ENCODE measurements at places on chromosomes 2 and 18. TPM values are rescaled to one million over a fixed set of nuclear protein-coding genes. Genes with fewer than 3 reads are reported as not detected.

Gene TMEM163
- polyA plus RNA-seq, result not detected

DNA sequence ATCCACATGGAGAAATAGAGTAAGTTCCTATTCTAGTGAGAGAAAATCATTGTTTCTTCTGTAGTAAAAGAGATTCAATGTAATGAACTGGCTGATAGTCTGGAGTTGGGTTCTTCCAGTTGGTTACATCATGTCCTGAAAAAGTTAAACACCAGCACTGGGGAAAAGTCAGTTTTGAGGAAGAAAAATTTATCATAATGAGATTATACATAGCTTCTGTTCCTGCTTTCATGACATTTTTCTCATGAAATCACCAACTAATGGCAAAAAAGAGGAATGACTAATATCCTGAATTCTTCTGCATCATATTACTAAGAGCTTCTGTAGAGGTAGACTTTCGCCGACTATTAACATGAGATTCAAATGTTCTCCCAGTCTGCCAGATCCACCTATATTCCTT lies 69.2 kb upstream of the SLC9A2 start:
- H3K27me3 ChIP-seq, result no peaks in the 10 kb centered on the region
- H3K36me3 ChIP-seq, result no peaks in the 10 kb centered on the region
- no peaks in the 10 kb centered on the region for H3K4me1 ChIP-seq
- DNase-seq, result no peak

DNA sequence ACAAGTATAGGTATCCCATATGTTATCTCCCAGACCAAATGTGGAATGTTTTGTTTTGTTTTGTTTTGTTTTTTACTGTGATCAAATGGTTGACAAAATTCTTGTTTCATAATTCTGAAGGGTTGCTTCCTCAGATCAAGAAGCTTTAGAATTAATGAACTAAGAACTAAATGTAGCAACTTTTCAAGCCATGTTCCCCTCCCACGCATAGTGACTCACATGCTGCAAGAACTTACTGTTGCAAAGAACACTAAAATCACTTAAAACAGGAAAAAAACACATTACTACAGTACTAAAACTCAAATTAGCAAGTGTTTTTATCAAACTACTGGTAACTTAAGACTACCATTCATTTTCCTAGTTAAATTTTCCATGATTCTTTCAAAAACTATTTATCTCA lies 30.6 kb downstream of the HNRNPLL start:
- peaks cover 90% of the 10 kb centered on the region for H3K36me3 ChIP-seq
- peak; percentile 47 for DNase-seq
- no peaks in the 10 kb centered on the region for H3K27me3 ChIP-seq

GRCh38 chr18:68220458-68220857 lies 494.4 kb downstream of the TMX3 start:
- no peak overlapping the region for H3K27ac ChIP-seq
- H3K4me1 ChIP-seq, result no peaks in the 10 kb centered on the region
- H3K36me3 ChIP-seq, result no peaks in the 10 kb centered on the region
- no peak for DNase-seq
- no peak overlapping the region for H3K4me3 ChIP-seq
- H3K27me3 ChIP-seq, result no peaks in the 10 kb centered on the region

DNA sequence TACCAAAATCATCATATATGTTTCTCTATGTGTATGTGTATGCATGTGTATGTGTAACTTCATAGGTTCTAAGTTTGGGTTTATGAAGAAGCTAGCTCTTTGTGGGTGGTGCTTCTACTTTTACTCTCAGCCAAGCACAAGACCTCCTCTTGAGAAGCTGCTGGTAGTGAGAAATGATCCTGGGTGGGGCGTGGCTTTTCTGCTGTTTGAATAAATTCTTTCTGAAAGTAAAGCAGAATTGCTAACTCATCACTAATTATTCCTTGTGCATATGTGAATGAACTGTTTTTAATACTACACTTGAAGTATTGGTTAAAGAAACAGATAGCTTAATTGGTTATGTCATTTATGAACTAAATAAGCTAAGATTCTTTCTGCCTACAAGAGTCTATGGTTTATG lies 7.6 kb upstream of the GAREM1 start:
- no peaks in the 10 kb centered on the region for H3K36me3 ChIP-seq
- no peak overlapping the region for H3K4me3 ChIP-seq
- DNase-seq, result no peak
- no peak overlapping the region for H3K27ac ChIP-seq
- H3K27me3 ChIP-seq, result no peaks in the 10 kb centered on the region

Gene CROCC2
- polyA plus RNA-seq, result not detected

DNA sequence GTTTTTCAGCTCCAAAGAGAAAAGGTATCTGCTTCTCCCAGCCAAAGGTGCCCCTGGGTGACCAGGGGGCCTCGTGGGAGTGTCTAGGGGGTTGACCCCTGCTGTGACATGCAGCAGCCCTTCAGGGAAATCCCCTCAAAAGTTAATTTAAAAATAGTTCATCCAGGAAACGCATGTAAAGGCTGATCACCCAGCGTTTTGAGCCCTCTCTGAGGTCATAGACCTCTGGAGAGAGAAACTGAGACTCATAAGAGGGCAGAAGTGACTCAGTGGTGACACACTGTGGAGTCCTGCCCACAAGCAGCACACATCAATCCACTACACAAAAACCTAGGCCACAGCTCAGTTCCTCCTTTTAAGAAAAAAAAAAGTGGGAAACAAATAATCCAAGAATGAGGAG lies 11.9 kb downstream of the GAL3ST2 start:
- no peaks in the 10 kb centered on the region for H3K4me1 ChIP-seq
- no peaks in the 10 kb centered on the region for H3K27me3 ChIP-seq
- DNase-seq, result no peak
- no peak overlapping the region for H3K4me3 ChIP-seq

DNA sequence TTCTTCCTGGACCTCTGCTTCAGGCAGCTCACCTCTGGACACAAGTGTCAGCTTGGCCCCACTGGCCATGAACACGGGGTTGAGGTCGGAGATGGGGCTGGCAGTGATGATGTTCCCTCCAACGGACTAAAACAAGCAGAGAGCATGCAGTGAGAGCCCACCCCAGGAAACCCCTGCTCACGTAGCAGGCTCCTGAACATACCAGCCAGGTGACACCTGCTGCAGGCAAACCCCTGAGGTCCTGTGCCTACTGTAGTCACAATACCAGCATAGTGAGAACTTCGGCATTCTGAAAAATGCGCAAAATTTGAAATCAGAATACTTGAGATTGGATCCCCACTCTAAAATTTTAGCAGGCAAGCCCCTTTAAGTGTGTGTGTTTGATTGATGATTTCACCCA lies 32.9 kb downstream of the XDH start:
- no peaks in the 10 kb centered on the region for H3K4me1 ChIP-seq
- H3K36me3 ChIP-seq, result no peaks in the 10 kb centered on the region
- no peak for DNase-seq
- no peak overlapping the region for H3K27ac ChIP-seq
- peaks cover 24% of the 10 kb centered on the region for H3K27me3 ChIP-seq
- no peak overlapping the region for H3K4me3 ChIP-seq

GRCh38 chr2:45459860-45460259 lies 151.2 kb downstream of the SRBD1 start:
- H3K4me1 ChIP-seq, result no peaks in the 10 kb centered on the region
- no peak for DNase-seq
- H3K27ac ChIP-seq, result no peak overlapping the region
- no peak overlapping the region for H3K4me3 ChIP-seq
- H3K36me3 ChIP-seq, result 0 out of 3 replicates have a peak, but pooled peaks cover 2% of the 10 kb centered on the region
- no peaks in the 10 kb centered on the region for H3K27me3 ChIP-seq

GRCh38 chr2:132620115-132620514 lies 49.9 kb downstream of the LYPD1 start:
- H3K27ac ChIP-seq, result no peak overlapping the region
- H3K4me1 ChIP-seq, result no peaks in the 10 kb centered on the region
- DNase-seq, result no peak
- H3K36me3 ChIP-seq, result no peaks in the 10 kb centered on the region
- H3K27me3 ChIP-seq, result no peaks in the 10 kb centered on the region

DNA sequence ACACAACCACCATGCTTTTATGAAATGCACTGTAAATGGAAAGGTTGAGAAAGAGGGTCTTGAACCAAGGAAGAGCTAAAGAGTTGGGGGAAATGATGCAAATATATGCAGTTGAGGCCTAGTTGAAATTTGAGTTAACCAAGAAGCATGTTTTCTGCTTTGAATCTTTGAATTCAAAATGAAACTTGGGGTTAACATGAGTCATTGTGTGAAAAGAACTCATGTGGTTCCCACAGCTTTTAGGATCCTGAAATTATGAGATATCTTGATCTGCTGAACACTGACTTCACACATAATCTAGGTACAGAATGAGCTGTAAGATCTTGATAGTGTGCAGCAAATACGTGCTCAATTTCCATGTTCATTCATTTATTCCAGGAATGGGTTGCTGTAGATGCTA lies 422.9 kb upstream of the TRIB2 start:
- H3K36me3 ChIP-seq, result peaks cover 9% of the 10 kb centered on the region
- peaks cover 8% of the 10 kb centered on the region for H3K4me1 ChIP-seq
- no peak overlapping the region for H3K4me3 ChIP-seq
- H3K27ac ChIP-seq, result no peak overlapping the region
- DNase-seq, result no peak
- no peaks in the 10 kb centered on the region for H3K27me3 ChIP-seq

Gene IL1F10
- polyA plus RNA-seq, result not detected

Gene UGT1A10
- polyA plus RNA-seq, result not detected

Gene ZNF24
- 33.7 TPM for polyA plus RNA-seq

Gene ZBTB7C
- not detected for polyA plus RNA-seq

DNA sequence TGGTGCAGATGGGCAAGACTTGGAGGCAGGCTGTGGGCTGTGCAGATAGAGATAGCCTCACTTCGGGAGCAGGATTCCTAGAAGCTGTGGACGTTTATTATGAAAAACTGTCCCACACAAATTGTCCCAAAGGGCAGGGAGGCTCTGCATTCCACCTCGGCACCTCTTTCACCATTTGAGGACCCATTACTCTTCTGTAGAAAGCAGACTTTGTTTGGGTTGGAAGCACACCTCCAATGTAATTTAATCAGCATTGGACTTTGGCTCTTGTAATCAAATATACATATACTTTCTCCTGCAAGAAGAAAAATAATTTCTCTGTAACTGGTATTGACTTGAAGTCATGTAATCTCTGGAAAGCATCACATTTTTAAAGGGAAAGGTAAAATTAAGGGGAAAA lies 8.5 kb downstream of the ONECUT2 start:
- H3K4me3 ChIP-seq, result no peak overlapping the region
- DNase-seq, result no peak
- no peaks in the 10 kb centered on the region for H3K27me3 ChIP-seq
- H3K4me1 ChIP-seq, result peaks cover 3% of the 10 kb centered on the region
- H3K27ac ChIP-seq, result no peak overlapping the region

DNA sequence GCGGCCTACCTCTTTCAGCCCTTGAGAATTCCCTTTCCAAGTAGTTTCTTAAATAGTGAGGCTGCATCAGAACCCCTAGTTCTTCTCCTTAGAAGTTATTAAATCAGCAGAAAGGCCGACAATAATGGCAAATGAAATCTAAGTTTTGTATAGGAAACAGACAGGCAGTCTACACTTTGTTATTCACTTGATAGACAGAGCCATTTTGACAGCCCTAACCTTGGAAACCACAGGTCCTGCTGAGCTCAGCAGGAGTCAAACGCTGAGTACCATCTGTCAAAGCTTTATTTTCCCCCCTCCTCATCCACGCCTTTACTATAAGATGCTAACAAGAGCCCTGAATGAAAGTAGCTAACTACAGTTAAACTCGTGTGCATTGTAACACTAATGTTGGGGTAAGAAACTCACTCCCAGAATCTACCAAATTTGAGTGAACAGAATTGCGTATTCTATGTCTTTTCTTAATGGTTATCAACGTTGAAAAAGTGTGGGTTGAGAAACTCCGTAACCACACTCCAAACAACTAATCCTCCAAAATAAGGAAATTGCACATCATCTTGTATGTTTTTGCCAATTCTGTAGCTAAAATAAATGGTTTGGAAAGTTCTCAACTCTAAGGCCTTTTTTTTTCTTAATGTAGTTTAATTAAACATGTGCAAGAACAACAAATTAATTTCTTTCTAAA lies 90.6 kb upstream of the EFEMP1 start:
- H3K4me1 ChIP-seq, result no peaks in the 10 kb centered on the region
- H3K27ac ChIP-seq, result no peak overlapping the region
- H3K36me3 ChIP-seq, result no peaks in the 10 kb centered on the region
- H3K27me3 ChIP-seq, result no peaks in the 10 kb centered on the region

DNA sequence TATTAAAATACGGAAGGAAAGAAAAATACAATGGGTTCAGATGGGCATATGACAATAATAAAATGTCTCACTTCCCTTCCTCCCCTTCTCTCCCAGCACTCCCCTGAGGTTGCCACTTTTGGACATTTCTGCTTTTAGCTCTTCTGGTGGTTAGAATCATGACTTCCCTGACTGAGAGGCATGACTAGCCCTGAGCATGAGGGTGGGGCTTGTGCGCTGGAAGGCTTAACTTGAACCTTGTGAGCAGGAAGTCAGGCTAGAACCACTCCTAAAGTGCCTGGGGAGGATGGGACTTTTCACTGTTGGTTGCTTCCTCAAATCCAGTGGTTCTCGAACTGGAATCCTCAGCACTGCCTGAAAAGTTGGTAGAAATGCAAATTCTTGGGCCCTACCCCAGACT lies 19.7 kb upstream of the ARHGAP25 start:
- no peaks in the 10 kb centered on the region for H3K4me1 ChIP-seq
- no peak overlapping the region for H3K27ac ChIP-seq
- no peaks in the 10 kb centered on the region for H3K36me3 ChIP-seq

- H3K36me3 ChIP-seq, result no peaks in the 10 kb centered on the region
- H3K27ac ChIP-seq, result no peak overlapping the region
- no peak for DNase-seq
- no peaks in the 10 kb centered on the region for H3K4me1 ChIP-seq
- H3K4me3 ChIP-seq, result no peak overlapping the region
- H3K27me3 ChIP-seq, result no peaks in the 10 kb centered on the region
Measured at GRCh38 chr2:102190430-102191107, 3.7 kb downstream of the IL1RL2 start.

DNA sequence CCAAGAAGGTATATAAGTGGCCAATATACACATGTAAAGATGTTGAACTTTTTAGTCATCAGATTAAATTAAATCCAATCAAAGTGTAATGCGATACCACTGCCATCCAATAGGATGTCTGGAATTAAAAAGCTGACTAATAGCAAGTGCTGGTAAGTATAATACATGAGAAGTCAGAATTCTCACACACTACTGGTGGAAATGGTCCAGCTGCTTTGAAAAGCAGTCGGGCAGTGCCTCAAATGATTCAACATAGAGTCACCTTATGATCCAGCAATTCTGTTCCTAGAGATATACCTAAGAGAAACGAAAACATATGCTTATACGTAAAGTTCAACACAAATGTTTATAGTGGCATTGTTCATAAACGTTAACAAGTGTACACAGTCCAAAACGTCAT lies 124.1 kb upstream of the MYT1L start:
- DNase-seq, result no peak
- H3K4me3 ChIP-seq, result no peak overlapping the region

GRCh38 chr2:181185421-181185820 lies 205.0 kb downstream of the UBE2E3 start:
- no peak for DNase-seq
- H3K36me3 ChIP-seq, result no peaks in the 10 kb centered on the region
- no peaks in the 10 kb centered on the region for H3K27me3 ChIP-seq
- H3K4me1 ChIP-seq, result no peaks in the 10 kb centered on the region
- no peak overlapping the region for H3K4me3 ChIP-seq
- H3K27ac ChIP-seq, result no peak overlapping the region

Gene DSC3
- 0.08 TPM for polyA plus RNA-seq

Measured in K562 (cell line).